ENCODE measurements at places on chromosomes 3 and 15.
A peak's percentile ranks its signal among the peaks of the same experiment; 100 is the strongest.

- no peak for DNase-seq
These were observed 123.2 kb upstream of the BNIP2 start for GRCh38 chr15:59812250-59812870.

- no peak for DNase-seq
These were observed 88.2 kb downstream of the AP4E1 start for GRCh38 chr15:50996641-50997040.

- DNase-seq, result peak; percentile 83
These were observed 554 bp upstream of the GSK3B start for GRCh38 chr3:120094776-120095225.

- no peak for DNase-seq
These were observed 15.8 kb downstream of the SLC12A1 start for GRCh38 chr15:48221885-48222284.

GRCh38 chr3:59526999-59527398 lies 477.2 kb upstream of the CFAP20DC start:
- no peak for DNase-seq

DNA sequence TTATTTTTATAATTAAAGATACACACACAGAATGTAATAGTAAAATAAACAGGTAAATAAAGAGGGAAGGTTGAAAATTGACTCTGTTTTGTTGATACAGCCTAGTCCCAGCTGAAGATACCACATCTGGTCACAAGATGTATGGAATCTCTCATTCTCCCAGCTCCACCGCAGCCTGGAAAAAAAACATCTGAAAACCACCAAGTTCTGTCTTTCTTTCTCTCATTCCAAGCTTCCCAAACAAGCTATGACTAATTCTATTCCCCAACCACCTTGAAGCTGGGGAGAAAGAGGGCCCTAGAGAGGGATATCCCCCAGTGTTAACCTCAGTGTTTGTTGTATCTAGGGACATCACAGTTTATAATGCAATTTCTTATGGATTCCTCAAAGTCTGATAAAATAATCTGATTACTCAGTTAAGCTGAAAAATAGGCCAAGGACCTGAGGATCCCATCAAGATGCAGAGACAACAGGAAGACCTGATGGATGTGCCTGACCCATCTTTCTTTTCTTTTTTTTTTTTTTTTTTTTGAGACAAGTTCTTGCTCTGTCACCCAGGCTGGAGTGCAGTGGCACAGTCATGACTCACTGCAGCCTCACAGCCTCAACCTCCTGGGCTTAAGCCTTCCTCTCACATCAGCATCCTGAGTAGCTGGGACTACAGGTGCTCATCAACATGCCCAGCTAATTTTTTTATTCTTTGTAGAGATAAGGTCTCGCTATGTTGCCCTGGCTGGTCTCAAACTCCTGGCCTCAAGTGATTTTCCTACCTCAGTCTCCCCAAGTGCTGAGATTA lies 38.1 kb downstream of the SRGAP3 start:
- DNase-seq, result no peak

DNA sequence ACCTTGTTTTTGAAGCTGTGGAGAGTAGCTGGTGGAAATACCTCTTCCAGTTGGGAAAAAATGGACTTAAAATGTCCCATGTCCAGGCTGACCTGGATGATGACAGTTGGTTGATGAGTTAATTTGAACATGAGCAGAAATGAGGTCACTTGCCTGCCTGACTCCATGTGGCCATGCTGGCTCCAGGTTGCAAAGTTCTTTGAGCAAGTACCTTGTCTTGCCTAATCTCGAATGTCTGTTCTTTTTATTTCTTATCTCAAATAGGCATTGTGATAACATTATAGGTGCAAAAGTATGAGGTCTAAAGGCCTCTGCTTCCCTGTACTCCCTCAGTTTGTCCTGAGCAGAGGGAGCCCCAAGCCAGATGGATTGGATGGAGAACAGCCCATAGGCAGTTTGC lies 9.0 kb downstream of the MAPKBP1 start:
- no peak for DNase-seq

- no peak for DNase-seq
These were observed 46.9 kb downstream of the GADL1 start for GRCh38 chr3:30847592-30847991.

- DNase-seq, result no peak
These were observed 31.1 kb upstream of the SV2B start for GRCh38 chr15:91068966-91069365.

DNA sequence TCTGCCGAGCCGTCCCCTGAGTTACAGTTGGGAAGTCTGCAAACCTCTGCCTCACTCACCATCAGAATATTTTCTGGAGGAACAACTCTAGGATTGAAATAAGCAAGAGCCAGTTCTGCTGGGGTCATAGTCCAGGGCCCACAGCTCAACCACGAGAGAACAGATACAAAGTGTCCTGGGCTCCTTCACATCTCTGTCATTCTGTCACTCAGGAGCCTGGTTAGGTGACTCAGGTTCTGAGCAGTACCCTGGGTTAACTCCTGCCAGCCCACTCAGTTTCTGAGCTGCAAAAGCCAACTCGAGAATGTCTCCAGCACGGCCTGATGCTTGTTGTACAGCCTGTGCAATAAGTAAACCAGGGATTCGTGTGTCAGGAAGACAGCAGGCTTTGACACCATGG lies 155.7 kb downstream of the SLCO3A1 start:
- DNase-seq, result no peak

DNA sequence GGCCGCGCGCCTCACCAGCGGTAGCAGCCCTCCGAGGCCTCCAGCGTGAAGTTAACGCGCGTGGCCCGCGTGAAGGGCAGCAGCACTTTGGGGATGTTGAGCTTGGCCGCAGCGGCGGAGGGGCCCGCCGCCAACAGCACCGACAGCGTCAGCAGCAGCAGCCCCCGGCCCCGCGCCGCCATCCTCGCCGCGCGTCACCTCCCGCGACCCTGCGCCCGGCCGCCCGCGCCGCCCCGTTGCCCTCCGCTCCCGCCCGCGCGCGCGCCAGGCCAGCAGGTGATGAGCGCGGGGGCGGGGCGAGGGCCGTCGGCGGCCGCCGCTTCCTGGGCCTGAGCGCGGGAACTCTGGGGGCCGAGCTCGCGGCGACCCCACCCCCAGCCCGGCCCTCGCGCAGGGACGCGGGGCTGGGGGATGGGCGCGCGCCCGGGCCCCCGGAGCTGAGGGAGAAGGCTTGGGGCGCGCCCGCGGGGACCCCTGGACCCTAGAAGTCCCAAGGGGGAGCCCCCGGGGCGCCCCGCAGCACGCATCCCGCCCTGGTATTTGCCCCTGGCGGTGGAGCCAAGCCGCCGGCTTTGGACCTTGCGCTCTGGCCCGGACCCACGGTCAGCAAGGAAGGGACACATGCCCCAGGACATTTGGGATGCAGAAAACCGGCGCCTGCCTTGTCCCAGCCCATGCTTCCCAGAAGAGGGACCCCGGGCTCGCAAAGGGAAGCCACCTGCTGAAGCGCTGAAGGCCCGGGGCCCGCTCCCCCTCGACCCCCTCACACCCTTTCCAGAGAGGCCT lies at the start of gene NUP210:
TSS of gene NUP210 (minus strand) at position 278 of the 786 bp plus-strand sequence. CDS start at position 182, 96 bp downstream.
- no peak for DNase-seq

GRCh38 chr3:8595695-8596115 lies 48.9 kb downstream of the SSUH2 start:
- no peak for DNase-seq

DNA sequence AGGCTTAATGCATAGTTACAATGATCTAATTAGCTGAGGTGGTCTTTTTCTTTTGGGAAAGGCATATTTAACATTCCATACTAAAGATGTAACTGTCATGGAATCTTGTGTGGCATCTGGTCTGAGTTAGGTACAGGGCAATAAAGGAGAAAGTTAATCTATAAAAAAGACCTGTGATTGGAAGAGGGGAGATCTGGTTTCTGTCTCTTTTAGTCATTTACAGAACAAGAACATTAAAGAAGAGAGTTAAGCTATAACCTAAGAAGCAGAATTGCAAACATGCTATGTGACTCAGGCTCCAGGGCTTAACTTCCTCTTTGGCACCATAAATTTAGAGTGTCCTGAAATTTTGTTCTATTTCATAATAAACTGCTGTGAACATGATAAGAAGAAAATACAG lies 47.2 kb upstream of the MME start:
- DNase-seq, result no peak

GRCh38 chr3:98322101-98322500 lies 31.6 kb upstream of the OR5K4 start:
- no peak for DNase-seq

DNA sequence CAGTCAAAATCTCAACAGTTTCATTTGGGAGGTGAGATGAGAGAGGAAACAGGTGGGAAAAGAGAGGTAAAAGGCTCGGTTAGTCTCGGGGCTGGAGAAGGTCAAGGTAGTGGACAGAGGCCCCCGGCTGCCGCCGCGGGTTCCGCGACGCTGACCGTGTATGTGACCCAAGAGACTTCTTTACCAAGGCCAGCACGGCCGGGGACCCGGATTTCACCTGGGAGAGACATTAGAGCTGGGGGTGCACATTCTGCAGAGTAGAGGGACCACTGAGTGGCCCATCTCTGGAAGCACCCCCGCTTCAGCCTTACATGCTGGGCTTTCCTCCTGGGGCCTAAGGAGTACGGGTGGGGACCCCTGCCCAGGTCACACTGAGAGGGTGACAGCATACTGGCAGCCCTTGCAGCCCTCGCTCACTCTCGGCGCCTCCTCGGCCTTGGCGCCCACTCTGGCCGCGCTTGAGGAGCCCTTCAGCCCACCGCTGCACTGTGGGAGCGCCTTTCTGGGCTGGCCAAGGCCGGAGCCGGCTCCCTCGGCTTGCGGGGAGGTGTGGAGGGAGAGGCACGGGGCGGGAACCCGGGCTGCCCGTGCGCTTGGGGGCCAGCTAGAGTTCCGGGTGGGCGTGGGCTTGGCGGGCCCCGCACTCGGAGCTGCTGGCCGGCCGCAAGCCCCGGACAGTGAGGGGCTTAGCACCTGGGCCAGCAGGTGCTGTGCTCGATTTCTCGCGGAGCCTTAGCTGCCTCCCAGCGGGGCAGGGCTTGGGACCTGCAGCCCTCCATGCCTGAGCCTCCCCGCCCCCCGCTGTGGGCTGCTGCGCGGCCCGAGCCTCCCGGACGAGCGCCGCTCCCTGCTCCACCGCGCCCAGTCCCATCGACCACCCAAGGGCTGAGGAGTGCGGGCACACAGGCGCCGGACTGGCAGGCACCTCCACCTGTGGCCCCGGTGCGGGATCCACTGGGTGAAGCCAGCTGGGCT lies 41.3 kb upstream of the RPL32 start:
- DNase-seq, result no peak

DNA sequence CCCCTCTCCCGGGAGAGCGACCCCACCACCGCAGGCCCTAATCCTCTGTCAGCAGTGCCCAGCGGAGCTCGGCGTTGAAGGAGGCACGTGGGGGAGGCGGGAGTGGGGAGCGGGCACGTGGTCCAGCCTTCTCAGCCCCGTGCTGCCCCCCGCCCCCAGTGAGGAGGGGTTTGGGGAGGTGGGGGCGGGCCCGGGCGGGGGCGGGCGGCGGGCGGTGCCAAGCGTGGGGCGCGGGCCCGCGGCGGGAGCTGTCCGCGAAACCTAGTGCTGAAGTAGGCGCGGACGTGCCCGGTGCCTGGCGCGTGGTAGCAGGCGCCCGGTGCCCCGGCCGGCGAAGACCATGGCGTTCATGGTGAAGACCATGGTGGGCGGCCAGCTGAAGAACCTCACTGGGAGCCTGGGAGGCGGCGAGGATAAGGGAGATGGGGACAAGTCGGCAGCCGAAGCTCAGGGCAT lies at the start of gene CPLX3:
TSS of gene CPLX3 (plus strand) at position 264 of the 456 bp plus-strand sequence. CDS start at position 341, 77 bp downstream.
- no peak for DNase-seq

- DNase-seq, result no peak
These were observed 169.1 kb upstream of the SEMA6D start for GRCh38 chr15:47548231-47548630.

GRCh38 chr15:73865904-73866303 lies 7.5 kb upstream of the TBC1D21 start:
- no peak for DNase-seq
